ENCODE measurements at places on chromosomes 12 and 14. TPM values are rescaled to one million over a fixed set of nuclear protein-coding genes. Genes with fewer than 3 reads are reported as not detected.

- peak; percentile 90 for DNase-seq
Measured at GRCh38 chr12:26803552-26803951, 29.4 kb downstream of the ITPR2 start.

DNA sequence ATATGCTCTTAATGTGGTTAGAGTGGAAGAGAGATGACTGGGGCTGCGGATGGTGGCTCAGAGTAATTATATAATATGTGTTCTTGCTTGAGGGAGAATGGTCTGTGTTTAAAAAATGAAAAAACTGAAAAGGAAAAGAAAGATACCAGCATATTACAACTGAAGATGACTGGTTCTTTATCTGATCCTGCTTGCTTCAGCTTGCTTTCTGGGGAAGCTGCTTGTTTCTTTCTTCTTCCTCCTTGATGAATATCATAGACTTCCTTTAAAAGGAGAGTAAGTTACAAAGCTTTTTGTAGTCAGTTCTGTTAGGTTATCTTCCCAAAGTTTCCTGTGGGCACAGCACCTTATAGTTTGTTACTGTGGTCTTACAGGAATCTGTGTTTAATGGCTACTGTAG, 210.9 kb downstream of the ERC1 start:
- no peak for DNase-seq

DNA sequence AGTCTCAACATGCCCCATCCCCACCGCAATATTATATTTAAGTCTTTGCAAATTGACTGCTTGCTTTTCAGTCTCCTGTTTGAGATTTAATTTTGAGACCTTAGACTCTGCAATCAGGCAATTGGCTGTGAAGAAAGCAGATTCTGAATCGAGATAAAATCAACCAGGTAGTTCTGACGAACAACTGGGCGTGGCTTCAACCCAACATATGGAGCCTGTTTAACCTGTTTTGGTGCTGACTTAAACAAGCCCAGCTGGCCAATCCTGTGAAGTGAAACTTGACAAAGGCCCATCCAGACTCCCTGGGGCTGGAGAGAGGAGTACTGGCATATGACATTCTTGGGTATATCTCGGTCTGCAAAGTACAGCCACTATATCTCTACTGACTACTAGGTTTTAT, 9.8 kb upstream of the CIPC start:
- no peak for DNase-seq

GRCh38 chr12:98939350-98939749, 294.3 kb downstream of the APAF1 start:
- no peak for DNase-seq

GRCh38 chr14:104677512-104678332, 11.7 kb upstream of the INF2 start:
- peak; percentile 97 for DNase-seq

- no peak for DNase-seq
Measured at GRCh38 chr12:21983095-21983494, 41.9 kb upstream of the ABCC9 start.

- DNase-seq: no peak
Measured at GRCh38 chr14:22319526-22320361, 269.3 kb downstream of the DAD1 start.

GRCh38 chr12:58832920-58833319, 87.4 kb downstream of the LRIG3 start:
- DNase-seq: no peak

DNA sequence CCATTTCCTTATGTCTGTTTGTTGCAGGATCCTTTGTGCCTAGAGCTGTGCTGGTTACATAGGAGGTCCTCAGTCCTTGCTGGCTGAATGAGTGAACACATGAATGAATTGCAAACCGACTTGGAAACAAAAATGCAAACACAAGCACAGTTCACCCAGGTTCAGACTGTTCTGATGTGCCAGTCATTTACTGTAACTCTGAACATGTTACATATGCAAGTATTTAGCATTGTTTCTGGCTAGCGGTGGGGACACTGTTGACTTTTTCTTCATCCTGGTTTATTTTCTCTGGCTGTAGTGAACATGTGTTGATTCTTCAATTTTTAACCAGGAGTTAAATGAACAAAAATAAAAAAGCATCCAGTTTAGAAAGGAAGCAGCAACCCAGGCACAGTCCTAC, 33.4 kb downstream of the TSPAN9 start:
- no peak for DNase-seq

DNA sequence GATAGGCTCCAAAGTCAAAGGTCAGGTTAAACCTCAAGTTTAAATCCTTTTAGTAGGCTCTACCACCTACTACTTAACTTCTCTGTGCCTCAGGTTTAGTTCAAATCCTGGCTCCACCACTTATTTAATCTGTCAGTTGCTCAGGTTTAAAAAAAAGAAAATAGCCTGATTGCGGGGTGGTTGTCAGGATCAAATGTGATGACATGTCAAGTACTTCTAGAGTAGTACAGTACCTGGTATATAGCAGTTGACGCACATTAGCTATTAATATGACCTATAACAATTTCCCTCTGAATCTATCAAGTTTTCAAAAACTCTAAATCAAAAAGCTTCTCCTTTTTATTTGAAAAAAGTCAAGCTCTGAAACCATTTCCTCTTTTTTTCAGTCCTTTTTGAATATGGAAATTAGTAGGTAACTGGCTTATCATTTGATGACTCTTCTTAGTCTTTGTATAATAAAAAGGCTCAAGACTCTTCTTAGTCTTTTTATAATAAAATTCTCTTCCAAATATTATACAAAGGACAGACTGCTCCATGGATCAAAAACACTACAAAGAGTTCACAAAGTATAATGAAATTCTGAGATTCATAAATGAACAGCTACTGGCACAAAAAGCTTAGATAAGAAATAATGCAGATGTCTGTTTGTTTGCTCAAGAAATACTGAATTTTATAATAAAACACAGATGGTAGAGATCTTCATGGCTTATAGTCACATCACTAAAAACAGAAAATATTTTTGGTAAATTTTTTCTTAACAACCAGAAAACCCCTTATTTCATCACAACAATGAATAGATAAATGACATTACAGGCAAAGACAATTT, 5.0 kb downstream of the OSBPL8 start:
- no peak for DNase-seq

DNA sequence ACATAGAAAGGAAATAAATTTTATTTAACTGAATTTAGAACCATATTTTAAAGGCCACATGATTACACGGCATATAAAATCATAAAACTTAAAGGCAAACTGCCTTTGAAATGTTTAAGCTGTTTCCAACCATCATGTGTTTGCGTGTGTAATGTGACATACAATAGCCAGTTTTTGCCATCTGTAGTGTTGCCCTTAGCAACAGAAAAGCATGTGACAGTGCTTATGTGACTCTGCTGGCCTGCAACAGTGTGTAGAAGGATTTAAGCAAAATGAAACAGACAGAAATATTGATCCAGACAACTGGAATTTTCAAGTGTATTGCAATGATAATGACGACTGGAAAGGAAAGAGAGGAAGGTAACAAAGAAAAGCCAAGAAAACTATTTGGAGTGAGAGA, 49.5 kb downstream of the TSPAN19 start:
- DNase-seq: no peak

GRCh38 chr14:22255017-22255950, 333.7 kb downstream of the DAD1 start:
- no peak for DNase-seq

- peak; percentile 42 for DNase-seq
Measured at GRCh38 chr12:21627924-21628323, 23.3 kb upstream of the GYS2 start.

DNA sequence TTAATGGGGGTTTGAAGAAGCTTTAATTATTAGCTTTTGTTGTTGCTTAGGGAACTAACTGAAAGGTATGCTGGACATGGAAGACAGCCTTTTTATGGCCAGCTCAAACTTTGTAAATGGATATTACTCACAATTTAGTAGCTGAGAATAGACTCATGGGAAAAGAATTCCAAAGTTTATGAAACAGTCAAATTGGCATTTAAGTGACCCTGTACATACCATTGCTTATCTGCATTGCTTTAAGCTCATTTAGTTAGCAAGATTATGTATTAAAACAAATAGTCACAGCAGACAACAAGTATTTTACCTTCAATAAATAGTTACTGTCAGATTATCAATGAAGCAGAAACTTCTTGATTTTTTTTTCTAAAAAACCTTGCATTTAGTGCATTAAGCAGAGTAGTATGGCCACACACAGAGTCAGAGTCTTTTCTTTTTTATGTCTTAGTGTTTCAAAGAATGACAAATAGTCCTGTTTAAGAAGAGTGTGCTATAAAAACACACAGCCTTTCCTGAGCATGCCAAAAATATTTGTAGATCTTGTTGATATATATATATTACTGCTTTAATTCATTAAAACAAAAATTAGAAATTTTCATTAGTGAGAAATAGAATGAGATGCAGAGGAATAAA, 102.2 kb downstream of the TTC6 start:
- peak; percentile 1 for DNase-seq

DNA sequence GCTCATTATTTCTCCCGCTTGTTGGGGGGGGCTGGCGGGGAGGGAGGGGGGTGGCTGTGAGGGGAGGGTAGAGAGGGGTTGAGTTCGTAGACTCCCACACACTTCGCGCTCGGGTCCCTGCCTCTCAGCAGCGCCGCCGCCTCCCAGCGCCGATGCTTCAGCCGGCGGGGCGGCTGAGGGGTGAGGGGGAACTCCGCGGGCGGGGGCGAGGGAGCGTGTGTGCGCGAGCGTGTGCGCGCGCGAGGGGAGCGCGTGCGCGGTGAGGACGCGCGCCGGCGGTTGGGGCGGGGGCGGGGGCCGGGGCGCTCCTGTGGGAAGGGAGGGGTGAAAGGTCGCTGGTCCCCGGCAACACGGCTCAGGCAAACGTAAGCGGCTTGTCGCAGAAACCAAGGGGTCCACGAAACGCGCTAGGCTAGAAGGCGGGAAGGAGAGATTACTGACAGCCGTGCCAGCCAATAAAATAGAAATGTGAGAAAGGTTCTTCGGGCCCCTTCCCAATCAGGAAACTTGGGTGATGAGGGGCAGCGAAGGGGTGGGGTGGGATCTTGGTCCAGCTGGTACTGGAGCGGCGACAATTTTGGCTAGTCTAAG, 343 bp upstream of the NOVA1 start:
- DNase-seq: peak; percentile 68

- peak; percentile 79 for DNase-seq
Measured at GRCh38 chr12:3622021-3622821, 130.7 kb downstream of the CRACR2A start.

DNA sequence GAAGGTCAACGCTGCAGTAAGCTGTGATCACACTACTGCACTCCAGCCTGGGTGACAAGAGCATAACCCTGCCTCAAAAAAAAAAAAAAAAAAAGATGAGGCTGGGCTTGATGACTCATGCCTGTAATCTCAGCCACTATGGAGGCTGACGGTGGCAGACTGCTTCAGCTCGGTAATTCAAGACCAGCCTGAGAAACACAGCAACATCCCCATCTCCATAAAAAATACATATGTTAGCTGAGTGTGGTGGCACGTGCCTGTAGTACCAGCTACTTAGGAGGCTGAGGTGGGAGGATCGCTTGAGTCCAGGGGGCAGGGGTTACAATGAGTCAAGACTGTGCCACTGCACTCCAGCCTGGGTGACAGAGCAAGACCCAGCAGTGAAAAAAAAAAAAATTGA, 50.4 kb downstream of the GXYLT1 start:
- DNase-seq: peak; percentile 13

- no peak for DNase-seq
Measured at GRCh38 chr14:61101803-61102548, 120.9 kb downstream of the SLC38A6 start.

DNA sequence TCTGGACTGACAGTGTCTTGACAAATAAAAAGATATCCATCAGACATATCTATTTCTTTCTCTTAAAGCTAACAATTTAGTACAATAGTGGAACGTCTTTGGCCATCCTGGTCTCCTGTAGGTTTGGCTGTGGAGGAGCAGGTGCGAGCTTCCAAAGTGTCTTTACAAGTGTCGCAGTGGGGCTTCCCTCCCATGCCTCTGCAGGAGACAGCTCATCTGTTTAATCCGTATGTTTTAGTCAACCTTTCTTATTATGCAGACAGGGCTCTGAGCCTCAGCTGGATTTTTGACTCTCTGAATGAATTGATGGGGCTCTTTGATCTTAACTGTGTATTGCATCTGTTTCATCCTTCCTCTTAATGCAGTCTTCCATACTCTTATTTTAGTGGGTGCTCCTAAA, 57.5 kb downstream of the RMST start:
- DNase-seq: no peak

- peak; percentile 66 for DNase-seq
Measured at GRCh38 chr14:61145903-61146481, 135.1 kb downstream of the TMEM30B start.

- DNase-seq: no peak
Measured at GRCh38 chr14:73665130-73665529, 20.3 kb downstream of the DNAL1 start.

GRCh38 chr12:19561411-19561961, 122.2 kb downstream of the AEBP2 start:
- DNase-seq: no peak

DNA sequence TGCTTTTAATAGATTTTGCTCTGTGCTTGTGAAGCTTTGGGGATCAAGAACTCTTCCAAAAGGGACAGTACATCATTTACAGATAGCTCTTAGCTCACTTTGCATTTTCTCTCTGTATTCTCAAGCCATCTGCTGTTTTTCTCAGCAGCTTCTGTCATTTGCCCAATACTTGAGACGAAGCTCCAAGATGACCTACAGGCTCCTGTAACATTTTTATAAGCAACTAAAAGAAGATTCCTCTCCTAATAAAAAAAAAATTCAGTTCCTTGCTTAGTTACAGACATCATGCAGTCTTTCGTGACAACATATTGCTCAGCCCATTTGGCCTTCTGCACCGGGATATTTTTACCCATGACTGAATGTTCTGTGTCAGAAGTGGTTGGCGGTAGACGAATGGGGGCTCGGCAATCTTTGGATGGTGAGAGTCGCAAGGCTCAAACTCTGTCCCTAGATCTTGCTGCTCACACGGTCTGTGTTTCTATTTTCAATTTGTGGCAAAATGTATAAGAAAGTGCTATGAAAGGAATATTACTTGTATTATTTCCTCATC, 215.6 kb downstream of the FSCB start:
- DNase-seq: no peak

- no peak for DNase-seq
Measured at GRCh38 chr12:120404271-120404670, 33.6 kb upstream of the COX6A1 start.

Gene TAS2R10
- 1.8 TPM for total RNA-seq

Gene GPRC5D
- total RNA-seq: not detected

Gene DCN
- 1,107 TPM for total RNA-seq

Gene CLEC4D
- total RNA-seq: not detected

Gene MCRS1
- 51.0 TPM for total RNA-seq

Gene OR4N5
- not detected for total RNA-seq

Gene ETFBKMT
- 4.7 TPM for total RNA-seq

Gene CTDSP2
- 105 TPM for total RNA-seq

All from osteoblast (primary cell).